ENCODE measurements at places on chromosomes 6 and 20. TPM values are rescaled to one million over a fixed set of nuclear protein-coding genes. Genes with fewer than 3 reads are reported as not detected.

Gene COL10A1
- not detected for total RNA-seq

Gene CLPSL2
- total RNA-seq: not detected

Gene OXT
- not detected for total RNA-seq

Gene HRH3
- not detected for total RNA-seq

Gene CCN2
- not detected for total RNA-seq

Gene RIPOR2
- total RNA-seq: 28.9 TPM

Gene SLC25A27
- 203 TPM for total RNA-seq

Gene LST1
- total RNA-seq: 4.2 TPM

Gene EPHA7
- total RNA-seq: not detected

Gene GSTA2
- total RNA-seq: not detected

Gene LTB
- total RNA-seq: 36.9 TPM

Gene OPRL1
- total RNA-seq: 6.1 TPM

Gene EFCAB8
- not detected for total RNA-seq

Gene SLC29A1
- total RNA-seq: 54.1 TPM

Gene OR2J2
- not detected for total RNA-seq

Gene ATF6B
- total RNA-seq: 125 TPM

Gene SNPH
- total RNA-seq: not detected

Gene DYNLT2
- total RNA-seq: 7.5 TPM

Gene MEP1A
- total RNA-seq: not detected

Gene DOP1A
- 24.4 TPM for total RNA-seq

Gene MYMX
- total RNA-seq: not detected

Gene FIG4
- 22.9 TPM for total RNA-seq

Gene HCRTR2
- total RNA-seq: not detected

Gene C2
- total RNA-seq: 8.7 TPM

Gene OR2B6
- total RNA-seq: not detected

Gene TREM2
- not detected for total RNA-seq

Gene CABLES2
- 22.5 TPM for total RNA-seq

Gene CNBD2
- total RNA-seq: 10.2 TPM

Gene SLC44A4
- not detected for total RNA-seq

Gene CD40
- 71.6 TPM for total RNA-seq

Gene MUCL3
- total RNA-seq: not detected

Gene GMDS
- total RNA-seq: 26.8 TPM

Gene SCGN
- total RNA-seq: not detected

Gene COL12A1
- not detected for total RNA-seq

Gene BCAS4
- 166 TPM for total RNA-seq

Gene GRM1
- not detected for total RNA-seq

Gene SLC17A3
- total RNA-seq: not detected

Gene MYCT1
- total RNA-seq: 2.9 TPM

Gene ARFGEF3
- not detected for total RNA-seq

Gene C20orf144
- 0.31 TPM for total RNA-seq

Gene GFRAL
- total RNA-seq: not detected

Gene CCN5
- not detected for total RNA-seq

Gene KCNQ5
- 25.8 TPM for total RNA-seq

Gene FILIP1
- total RNA-seq: not detected

Gene LGSN
- total RNA-seq: 0.76 TPM

Gene PXDC1
- not detected for total RNA-seq

Gene FRK
- total RNA-seq: 0.46 TPM

Gene ZC2HC1B
- total RNA-seq: not detected

Gene ANKEF1
- total RNA-seq: 4.7 TPM

Gene SLA2
- total RNA-seq: 5.0 TPM

Gene CUL7
- 18.6 TPM for total RNA-seq

Gene TINAG
- total RNA-seq: not detected

Measured in OCI-LY7 (cell line).